ENCODE measurements at places on chromosomes 11 and 22. TPM values are rescaled to one million over a fixed set of nuclear protein-coding genes. Genes with fewer than 3 reads are reported as not detected.

TPBGL gene
- not detected for total RNA-seq

MMP12 gene
- 2.8 TPM for total RNA-seq

UBQLN3 gene
- total RNA-seq, result 0.16 TPM

CD3D gene
- total RNA-seq, result not detected

MS4A12 gene
- not detected for total RNA-seq

MYOD1 gene
- not detected for total RNA-seq

KRTAP5-2 gene
- total RNA-seq, result not detected

MRPL40 gene
- total RNA-seq, result 48.9 TPM

GALNT18 gene
- 0.94 TPM for total RNA-seq

TRIM77 gene
- total RNA-seq, result not detected

PKP3 gene
- 3.2 TPM for total RNA-seq

RASL10A gene
- not detected for total RNA-seq

OR8D1 gene
- under 0.01 TPM for total RNA-seq

OR6A2 gene
- total RNA-seq, result 0.09 TPM

CRYBA4 gene
- not detected for total RNA-seq

RNF141 gene
- total RNA-seq, result 41.5 TPM

NAV2 gene
- 7.9 TPM for total RNA-seq

Data from bronchial smooth muscle cell (primary cell).